ENCODE measurements at places on chromosomes 1 and 21. TPM values are rescaled to one million over a fixed set of nuclear protein-coding genes. Genes with fewer than 3 reads are reported as not detected.

The GJB3 gene
- total RNA-seq: not detected

The MATN1 gene
- not detected for total RNA-seq

The NKAIN1 gene
- total RNA-seq: not detected

The GCSAML gene
- total RNA-seq: not detected

The RHOU gene
- total RNA-seq: 2.9 TPM

The MYCL gene
- total RNA-seq: not detected

The TPR gene
- 63.5 TPM for total RNA-seq

The BMP8B gene
- not detected for total RNA-seq

The MROH7 gene
- total RNA-seq: under 0.01 TPM

The SPRR1B gene
- not detected for total RNA-seq

The SYCP1 gene
- not detected for total RNA-seq

The KCNA2 gene
- under 0.01 TPM for total RNA-seq

The RGS13 gene
- not detected for total RNA-seq

The CYP4Z1 gene
- not detected for total RNA-seq

The LCE1E gene
- not detected for total RNA-seq

The PSRC1 gene
- 23.3 TPM for total RNA-seq

The ACTA1 gene
- total RNA-seq: not detected

The CELA2A gene
- total RNA-seq: not detected

The KCNE2 gene
- not detected for total RNA-seq

The IL10RB gene
- 34.5 TPM for total RNA-seq

The OR2L8 gene
- not detected for total RNA-seq

The NBPF8 gene
- 19.0 TPM for total RNA-seq

The ASAP3 gene
- 35.0 TPM for total RNA-seq

The C1orf141 gene
- total RNA-seq: not detected

The C4BPA gene
- not detected for total RNA-seq

The NOS1AP gene
- 0.43 TPM for total RNA-seq

The DISP3 gene
- total RNA-seq: not detected

The HNRNPU gene
- total RNA-seq: 209 TPM

The C1QC gene
- total RNA-seq: not detected

The DLGAP3 gene
- total RNA-seq: under 0.01 TPM

The SLC1A7 gene
- under 0.01 TPM for total RNA-seq

The RNU1-4 gene
- under 0.01 TPM for total RNA-seq

The HES3 gene
- not detected for total RNA-seq

The PAQR6 gene
- total RNA-seq: 0.43 TPM

The CAMK1G gene
- total RNA-seq: 2.6 TPM
